Vagina (tissue), 2 donors: ENCODE measurements at places on chromosomes 1 and 21.
A peak's percentile ranks its signal among the peaks of the same experiment; 100 is the strongest.

DNA sequence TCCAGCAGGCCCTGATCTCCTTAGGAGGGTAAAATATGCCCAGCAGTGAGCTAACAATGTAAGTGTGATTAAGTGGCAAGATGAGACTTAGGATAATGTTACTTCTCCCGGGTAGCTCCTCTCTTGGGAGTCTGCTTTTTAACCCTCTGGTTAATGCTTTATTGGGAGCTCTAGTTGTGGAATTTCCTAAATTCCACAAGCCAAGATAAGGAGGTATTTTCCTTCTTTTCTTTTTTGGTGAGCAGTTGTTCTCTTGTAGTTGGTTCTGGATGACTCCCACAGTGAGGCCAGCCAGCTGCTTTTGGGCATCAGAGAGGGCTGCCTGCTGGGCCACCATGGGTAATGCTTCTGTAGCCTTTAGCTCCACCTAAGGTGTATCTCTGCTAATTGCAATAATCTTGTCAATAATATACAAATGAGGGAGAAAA, 19.3 kb downstream of the C1orf52 start:
- DNase-seq = no peak

GRCh38 chr1:165426745-165427144, 18.2 kb downstream of the RXRG start:
- no peak for DNase-seq

DNA sequence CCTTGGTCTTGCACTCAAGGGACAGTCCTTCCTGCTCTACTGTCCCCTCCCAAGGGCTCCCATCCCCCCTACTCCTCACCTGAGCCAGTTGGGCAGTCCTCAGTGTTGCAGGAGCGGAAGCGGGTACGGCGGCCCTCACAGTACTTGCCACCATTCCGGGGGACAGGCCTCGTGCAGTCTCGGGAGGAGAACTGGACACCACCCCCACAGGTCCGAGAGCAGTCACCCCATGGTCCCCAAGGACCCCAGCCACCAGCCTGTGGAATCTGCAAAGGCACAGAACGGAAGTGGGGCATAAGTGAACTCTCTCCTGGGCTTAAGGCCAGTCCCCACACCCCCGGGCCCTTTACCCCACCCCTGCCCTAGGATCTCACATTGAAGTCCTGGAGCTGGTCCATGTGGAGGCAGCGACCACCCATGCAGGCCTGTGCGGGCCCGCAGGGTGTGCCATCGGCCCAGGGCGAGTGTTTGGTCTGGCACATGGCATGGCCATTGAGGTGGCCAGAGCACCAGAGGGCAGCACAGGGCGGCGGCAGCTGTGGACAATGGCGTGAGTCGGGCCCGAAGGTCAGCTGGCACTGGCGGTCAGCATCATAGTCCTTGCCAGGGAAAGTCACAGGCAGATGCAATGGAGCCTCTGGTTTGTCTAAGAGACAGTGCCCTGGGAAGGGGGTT, 5.2 kb downstream of the ADAMTS4 start:
- no peak for DNase-seq

DNA sequence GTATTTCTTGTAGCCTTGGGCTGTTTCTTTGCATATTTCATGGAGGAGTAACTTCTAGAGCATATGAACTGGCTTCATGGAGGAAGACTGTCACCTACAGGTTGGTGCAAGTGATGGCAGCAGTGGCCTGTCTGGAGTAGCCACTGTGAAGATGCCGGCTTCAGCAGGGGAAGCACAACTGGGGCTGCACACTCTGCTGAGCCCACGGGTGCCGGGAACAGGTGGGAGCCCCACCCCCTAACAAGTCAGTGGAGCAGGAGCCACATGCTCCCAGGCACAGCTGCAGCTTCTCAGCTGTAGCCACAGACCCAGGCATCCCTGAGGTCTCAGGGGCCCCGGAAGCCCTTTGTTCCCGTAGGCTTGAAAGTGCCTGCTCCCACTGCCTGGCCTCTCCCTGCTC, 43.2 kb upstream of the C1orf185 start:
- DNase-seq = no peak

GRCh38 chr1:15826810-15827507, 19.5 kb upstream of the UQCRHL start:
- no peak for DNase-seq

- no peak for DNase-seq
These were observed 4.6 kb downstream of the HCRTR1 start for GRCh38 chr1:31621847-31622730.

DNA sequence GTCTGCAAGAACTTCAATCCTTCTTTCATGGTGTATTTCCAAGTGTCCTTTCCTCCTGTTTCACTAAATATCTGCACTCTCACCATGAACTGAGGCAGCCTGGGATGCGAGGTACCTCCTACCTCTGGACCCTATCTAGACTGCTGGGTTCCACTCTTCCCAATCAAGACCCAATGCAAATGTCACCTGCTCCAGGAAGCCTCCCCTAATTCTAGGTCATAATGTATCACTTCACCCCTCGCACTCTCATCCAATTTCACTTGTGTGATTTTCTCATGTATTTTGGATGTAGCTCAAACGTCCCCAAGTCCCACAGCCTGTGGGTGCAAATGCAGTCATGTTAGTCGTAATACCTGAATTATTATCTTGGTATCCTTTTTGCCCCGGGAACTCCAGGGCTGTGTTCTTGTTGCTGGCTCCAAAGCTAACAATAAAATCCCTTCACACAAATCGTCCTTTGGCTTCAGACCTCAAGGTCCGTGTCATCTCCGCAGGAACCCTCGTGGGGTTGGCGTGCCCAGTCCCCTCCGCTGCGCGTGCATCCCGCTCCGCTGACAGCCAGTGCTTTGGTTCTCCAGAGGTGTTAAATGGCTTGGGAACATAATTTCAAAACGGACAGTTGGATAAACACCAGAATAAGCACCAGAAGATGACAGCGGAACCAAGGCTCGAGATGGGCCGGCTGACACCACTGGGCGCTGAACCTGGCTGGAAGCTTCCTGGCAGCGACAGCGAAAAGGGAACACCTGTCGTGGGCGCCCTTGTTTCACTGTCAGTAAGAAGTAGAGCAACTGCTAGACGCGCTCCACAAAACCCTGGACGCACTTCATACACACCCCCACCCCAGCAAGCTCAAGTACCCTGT, 1.0 kb upstream of the BACH1 start:
- peak; percentile 90 for DNase-seq

GRCh38 chr1:2555634-2556276, 416 bp upstream of the TNFRSF14 start:
- DNase-seq = no peak

DNA sequence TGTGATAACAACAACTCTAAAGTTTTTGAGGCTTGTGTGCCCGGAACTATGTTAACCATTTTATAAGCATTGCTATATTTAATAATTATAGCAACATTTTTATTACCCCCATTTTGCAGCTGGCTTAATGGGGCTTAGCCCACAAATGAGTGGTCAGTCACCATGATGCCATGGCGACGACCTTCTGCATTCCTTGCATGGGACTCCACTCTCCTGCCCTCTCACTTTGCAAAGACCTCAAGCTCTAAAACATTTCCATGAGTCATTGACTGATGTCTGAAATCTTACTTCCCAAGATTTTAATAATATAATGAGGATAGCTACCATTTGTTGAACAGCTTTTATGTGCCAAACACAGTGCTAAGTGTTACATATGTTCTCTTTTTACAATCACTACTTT, 15.4 kb downstream of the NGF start:
- DNase-seq = no peak

- DNase-seq = no peak
These were observed 543 bp upstream of the KCNJ10 start for GRCh38 chr1:160070243-160071163.

- peak; percentile 93 for DNase-seq
These were observed 172.7 kb downstream of the TPR start for GRCh38 chr1:186202271-186202764.

DNA sequence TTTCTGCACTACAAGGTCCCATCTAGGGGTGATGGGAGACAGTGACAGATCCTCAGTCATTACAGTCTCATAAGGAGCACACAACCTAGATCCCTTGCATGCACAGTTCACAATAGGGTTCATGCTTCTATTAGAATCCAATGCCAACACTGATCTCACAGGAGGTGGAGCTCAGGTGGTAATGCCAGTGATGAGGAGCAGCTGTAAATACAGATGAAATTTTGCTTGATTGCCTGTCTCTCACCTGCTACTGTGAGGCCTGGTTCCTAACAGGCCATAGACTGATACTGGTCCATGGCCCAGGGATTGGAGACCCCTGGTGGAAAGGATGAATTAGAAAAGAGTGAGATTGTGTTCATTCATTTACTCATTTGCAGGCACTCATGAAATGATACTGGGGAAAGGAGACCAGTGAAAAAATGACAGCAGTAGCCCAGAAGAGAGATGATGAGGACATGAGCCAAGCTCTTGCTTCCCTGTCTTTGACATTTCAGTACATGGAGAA, 251.6 kb upstream of the DUSP10 start:
- DNase-seq = no peak

GRCh38 chr1:150869683-150870082, 6.7 kb downstream of the ARNT start:
- no peak for DNase-seq

DNA sequence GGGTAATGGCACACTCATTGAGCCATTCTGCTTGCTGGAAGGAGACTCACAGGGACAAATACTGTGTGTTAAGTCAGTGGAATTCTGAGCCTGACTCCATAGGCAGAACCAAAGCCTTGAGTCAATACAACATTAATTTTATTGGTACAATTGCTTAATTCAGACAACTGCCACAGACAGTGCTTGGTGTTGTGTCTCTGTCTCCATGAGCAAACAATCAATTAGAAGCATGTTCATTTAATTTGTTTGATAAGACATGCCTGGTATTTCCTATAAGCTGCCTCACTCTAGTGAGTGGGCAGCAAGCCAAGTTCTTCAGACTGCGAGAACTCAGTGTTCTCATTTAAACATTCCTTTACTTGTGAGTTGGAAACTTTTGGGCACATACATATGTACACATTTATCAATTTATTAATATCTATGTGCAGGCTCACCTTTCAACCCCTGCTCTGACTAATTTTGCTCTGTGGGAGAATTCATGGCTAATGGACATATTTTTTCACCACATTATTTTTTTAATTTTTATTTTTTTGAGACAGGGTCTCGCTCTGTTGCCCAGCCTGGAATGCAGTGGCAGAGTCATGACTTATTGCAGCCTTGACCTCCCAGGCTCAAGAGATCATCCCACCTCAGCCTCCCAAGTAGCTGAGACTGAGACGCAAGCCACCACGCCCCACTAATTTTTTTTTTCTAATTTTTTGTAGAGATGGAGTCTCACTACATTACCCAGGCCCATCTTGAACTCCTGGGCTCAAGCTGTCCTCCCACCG, 4.5 kb upstream of the SRSF10 start:
- no peak for DNase-seq

- DNase-seq = no peak
These were observed 137.0 kb downstream of the RABGAP1L start for GRCh38 chr1:174296309-174296708.

DNA sequence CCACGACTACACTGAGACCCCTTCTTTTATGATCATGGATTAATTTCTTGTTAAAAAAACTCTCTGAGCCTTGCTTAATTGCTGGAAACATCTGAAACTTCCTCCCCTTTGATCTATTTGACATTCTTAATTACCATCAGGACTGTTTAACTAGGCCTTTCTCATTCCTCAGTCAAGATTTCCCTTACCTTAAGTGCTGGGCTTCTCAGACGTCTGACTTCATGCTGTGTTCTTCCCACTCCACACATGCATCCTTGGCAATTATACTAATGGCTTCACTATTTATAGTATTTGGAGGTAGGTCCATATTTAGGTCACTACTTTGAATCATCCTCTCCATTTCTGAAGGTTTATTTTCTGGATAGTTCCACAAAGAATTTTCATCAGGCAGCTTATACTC, 341.3 kb upstream of the TMPRSS15 start:
- DNase-seq = no peak

DNA sequence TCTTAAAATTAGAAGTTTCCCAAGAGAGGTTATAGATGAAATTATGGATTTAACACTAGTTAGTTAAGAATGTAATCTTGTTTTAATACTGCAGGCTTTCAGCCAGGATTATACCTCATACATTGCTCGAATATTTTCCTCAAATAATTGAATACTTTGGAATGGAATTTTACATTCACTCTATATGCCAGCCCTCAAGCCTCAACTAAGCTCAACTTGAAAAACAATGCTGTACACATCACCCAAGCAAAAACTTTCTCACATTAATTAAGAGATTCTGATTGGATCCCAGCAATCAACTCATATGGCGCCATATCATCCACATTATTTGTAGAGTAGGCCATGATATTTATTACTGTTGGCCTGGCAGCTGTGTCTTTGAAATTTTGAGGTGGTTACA, 710.7 kb upstream of the ADAMTS5 start:
- DNase-seq = no peak

- DNase-seq = peak; percentile 69
These were observed 349.3 kb downstream of the PTPRU start for GRCh38 chr1:29585656-29586055.

GRCh38 chr1:152089014-152089674, at the start of gene TCHHL1:
Gene TCHHL1, minus strand, starts transcription at chr1:152089064. Its CDS starts 921 bp downstream, at chr1:152088143.
- DNase-seq = no peak

GRCh38 chr1:187960125-187960638, 1131.4 kb downstream of the PLA2G4A start:
- no peak for DNase-seq

DNA sequence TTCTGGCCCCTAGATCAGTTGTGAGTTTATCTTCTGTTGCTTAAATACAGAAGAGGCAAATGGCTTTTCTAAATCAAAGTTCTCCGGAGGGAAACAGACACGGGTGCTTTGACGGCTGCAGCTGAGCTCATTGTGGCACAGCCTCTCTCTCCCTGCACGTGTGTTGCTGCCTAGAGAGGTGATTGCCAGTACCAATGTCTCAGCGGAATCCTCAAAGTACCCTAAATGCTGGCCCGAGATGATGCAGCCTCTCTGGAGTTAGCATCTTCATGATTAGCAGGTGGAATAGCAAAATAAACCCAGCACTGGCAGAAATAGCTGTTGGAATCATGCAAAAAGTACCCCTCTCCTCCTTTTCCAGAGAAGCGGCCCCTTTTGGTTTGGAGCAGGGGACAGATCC, 192.2 kb downstream of the PRDM2 start:
- DNase-seq = no peak

DNA sequence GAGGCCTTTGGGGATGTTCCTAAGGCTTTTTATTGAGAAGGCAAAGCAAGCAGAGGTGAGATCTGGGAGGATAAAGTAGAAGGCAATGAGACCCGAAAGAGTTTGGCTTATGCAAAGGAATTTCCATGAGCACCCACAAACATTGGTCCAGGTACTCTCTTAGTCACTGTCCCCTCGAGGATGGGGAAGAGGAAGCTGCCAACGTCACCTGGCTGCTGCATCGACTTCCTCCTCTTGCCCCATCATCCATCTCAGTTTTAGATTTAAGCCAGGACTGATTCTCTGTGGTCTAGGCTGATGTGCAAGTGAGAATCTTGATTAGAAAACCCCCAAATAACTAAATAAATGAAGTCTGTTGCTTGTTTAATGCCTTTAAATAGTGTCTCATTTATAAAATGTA, 28.7 kb downstream of the RUNX1 start:
- no peak for DNase-seq

- DNase-seq = no peak
These were observed 57.5 kb downstream of the HSD3B1 start for GRCh38 chr1:119564548-119564947.
